Renal cortical epithelial cell (primary cell): ENCODE measurements at places on chromosomes 3 and 15. TPM values are rescaled to one million over a fixed set of nuclear protein-coding genes. Genes with fewer than 3 reads are reported as not detected.

Gene TMEM158
- 0.35 and 6.9 TPM in 2 replicates for total RNA-seq

Gene FOXB1
- total RNA-seq: not detected in 2 replicates

Gene CX3CR1
- total RNA-seq: 0.17 TPM in 1 of 2 replicates, not detected in the other

Gene PLCH1
- total RNA-seq: 1.7 and 2.8 TPM in 2 replicates

Gene RTP1
- total RNA-seq: not detected in 2 replicates

Gene B4GALT4
- 25.9 and 35.9 TPM in 2 replicates for total RNA-seq

- DNase-seq: no peak
Measured at GRCh38 chr15:36898536-36899126, 201.7 kb downstream of the MEIS2 start.

DNA sequence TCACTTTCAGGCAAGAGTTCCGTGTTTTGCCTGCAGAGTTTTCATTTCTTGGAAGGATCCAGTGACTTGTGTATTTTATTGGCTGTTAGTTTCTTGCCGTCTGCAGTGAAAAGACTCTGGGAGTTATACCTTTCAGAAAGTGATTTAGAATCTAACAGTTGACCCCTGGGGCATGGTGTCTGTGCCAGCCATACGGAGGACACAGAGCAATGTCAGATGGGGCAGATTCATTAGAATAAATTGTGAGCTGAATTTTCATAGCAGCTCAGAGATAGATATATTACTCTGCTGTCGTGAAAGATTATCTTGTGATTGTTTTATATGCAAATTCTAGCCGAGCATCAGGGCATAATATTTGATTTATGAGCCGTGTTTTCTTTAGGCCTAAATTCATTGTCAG lies 131.6 kb downstream of the SV2B start:
- DNase-seq: no peak

- DNase-seq: no peak
Measured at GRCh38 chr3:157310329-157311052, 126.2 kb upstream of the PTX3 start.

DNA sequence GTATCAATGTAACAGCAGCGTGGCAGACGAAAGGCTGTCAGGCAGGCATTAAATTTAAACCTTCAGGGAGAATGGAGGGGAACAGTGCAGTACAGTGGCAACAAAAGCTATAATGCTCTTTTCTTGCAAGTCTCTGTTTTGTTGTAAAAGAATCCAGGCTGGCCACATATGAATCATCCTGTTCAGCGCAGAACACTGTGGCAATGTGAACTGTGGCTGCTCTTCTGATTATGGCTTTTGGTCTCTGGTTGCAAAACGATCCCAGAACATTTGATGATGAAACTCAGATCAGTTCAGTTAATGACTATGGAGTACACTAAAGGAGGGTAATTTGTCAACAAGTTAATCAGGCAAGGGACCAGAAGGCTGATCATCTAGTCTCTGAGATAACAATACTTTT lies 219.7 kb upstream of the SGO1 start:
- peak; percentile 88 for DNase-seq

DNA sequence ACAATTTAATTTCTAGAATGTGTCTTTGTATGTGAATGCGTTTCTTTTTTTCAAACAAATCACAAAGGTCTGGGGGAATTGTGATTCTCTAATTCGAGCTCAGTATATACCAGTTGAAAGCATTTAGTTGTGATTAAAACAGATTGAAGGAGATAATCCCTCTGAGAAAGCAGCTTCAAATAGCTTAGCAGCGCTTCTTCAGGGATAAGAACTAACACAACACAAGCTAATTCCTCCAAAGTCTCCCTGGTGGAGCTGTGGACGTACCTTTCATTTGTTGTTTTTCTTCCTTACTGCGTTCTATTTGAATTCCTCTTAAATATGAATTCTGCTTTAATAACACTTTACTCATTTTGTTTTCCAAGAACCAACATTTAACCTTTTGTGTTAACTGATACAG lies 286.7 kb downstream of the ROBO2 start:
- no peak for DNase-seq

- DNase-seq: no peak
Measured at GRCh38 chr15:34242331-34242710, 17.5 kb downstream of the EMC4 start.

DNA sequence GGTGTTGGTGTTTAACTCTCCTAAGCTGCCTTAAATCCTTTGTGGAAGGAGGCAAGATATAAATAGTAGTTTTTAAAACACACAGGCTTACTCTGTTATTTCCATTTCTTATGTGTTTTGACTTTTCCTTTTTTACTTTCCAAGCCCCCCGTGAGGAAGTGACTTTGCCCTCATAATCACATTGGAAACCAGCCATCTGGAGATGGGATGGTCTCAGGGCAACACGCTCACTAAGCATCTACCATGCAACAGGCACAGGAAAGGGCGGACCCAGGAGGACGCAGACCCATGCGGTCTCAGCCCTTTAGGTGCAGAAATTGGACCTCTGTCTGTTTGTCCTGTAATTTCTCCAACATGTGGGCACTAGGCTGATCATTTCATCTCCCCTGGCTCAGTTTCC lies 115.7 kb downstream of the PDZRN3 start:
- DNase-seq: no peak

DNA sequence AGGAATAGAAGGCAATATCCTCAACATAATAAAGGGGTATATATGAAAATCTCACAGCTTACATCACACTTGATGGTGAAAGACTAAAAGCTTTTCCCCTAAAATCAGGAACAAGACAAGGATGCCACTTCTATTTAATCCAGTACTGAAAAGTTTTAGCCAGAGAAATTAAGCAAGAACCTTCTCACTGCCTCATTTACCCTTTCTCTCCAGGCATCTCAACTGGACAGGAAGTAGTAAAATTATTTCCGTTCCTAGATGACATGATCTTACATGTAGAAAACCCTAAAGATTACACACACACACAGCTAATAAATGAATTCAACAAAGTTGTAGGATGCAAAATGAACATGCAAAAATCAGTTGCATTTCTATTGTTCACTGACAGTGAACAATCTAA lies 11.2 kb downstream of the SCAP start:
- no peak for DNase-seq

GRCh38 chr3:133152681-133153220 lies 114.6 kb downstream of the TMEM108 start:
- no peak for DNase-seq

DNA sequence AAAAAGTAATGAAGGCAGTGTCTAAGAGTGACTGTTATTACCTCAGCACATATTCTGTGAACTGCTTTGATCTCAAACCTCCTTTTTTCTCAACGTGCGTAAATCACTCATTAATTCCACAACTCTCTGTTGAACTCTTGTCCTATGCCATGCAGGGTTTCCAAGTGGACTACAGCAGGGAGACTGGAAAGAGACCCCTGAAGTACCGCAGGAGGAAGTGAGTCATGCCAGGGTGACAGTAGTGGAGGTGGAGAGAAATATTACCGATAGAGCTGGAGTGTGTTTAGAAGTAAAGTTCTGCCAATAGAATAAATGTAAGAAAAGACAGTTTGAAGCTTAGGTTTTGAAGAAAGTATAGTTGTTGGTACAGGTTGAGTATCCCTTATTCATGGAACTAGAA lies 908.9 kb downstream of the ROBO1 start:
- DNase-seq: no peak

DNA sequence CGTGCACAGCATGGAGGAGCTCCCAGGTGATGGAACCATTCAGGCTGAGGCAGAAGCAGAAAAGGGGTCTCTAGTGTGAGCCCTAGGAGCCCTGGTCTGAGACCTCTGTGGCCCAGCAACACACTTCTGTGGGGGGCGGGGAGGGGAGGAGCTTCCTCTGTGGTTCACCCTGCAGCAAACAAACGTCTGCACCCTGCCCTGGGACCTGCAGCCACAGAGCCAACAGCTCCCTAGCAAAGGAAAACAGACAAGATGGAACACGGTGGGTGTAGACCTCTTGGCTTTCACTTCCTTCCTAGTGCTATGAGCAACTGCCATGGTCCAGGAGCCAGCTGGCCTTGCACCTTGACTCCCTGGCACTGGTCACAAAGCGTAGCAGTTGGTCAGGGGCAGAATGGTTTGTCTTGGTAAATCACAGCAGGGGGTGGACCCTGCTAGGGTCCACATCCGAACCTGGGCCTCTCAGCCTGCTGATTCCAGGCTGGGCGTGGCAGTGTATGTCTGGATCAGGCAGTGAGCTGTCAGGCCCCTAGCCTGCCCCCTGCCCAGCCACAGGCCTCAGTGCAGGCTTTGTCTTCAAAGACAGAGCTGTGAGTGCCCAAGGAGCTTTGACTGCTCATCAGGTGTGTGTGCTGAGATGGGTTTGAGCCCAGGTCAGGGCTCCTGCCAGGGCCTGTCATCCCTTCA lies 6.7 kb downstream of the AMIGO3 start:
- DNase-seq: no peak

DNA sequence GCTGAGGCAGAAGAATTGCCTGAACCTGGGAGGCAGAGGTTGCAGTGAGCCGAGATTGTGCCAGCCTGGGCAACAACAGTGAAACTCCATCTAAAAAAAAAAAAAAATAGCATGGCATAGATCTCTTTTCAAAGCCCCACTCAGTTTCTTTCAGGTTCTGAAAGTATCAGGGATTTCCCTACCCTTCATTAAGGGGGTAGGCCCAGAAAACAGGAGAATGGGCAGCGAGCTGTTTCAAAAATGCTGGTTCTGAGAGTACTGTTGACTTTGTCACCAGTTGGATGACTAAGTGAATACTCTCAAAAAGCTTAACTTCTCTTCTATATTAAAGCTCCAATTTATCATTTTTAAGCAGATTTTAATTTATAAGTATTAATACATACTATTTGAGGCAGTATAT lies 72.8 kb downstream of the ARHGAP31 start:
- no peak for DNase-seq

GRCh38 chr3:129441782-129442181 lies 1.8 kb downstream of the IFT122 start:
- DNase-seq: no peak

GRCh38 chr3:5426094-5426883 lies 238.8 kb downstream of the EDEM1 start:
- peak; percentile 67 for DNase-seq

GRCh38 chr3:24598695-24599470 lies 104.2 kb upstream of the THRB start:
- peak; percentile 95 for DNase-seq

DNA sequence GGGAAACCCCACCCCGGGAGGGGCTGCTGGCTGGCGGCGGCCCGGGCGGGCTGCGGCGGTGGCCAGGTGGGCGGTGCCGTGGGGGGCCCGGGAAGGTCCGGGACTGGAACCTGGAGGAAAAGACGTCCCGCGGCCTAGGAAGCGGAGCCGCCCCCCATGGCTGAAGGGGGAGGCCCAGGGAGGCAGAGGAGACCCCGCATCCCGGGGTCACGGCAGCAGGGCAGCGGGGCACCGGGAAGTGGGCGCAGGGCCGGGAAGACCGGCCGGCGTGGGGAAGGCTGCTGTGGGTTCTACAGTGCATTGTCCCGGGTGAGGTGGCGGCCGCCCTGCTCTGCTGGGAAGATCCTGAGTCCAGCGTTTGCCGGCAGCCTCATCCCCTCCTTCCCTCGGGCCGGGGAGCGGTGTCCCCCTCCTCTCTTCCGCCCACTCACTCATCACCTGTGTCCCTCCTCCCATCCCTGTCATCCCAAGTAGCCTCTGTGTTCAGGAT lies 525 bp upstream of the FSTL1 start:
- no peak for DNase-seq

GRCh38 chr15:69315402-69316110 lies 16.8 kb downstream of the PAQR5 start:
- DNase-seq: no peak

- DNase-seq: no peak
Measured at GRCh38 chr3:195111319-195111705, 159.6 kb downstream of the XXYLT1 start.

- no peak for DNase-seq
Measured at GRCh38 chr3:114664006-114664405, 370.2 kb downstream of the TIGIT start.

GRCh38 chr3:20043396-20043795 lies 3.1 kb downstream of the KAT2B start:
- peak; percentile 67 for DNase-seq

GRCh38 chr3:176376531-176376930 lies 820.8 kb downstream of the TBL1XR1 start:
- no peak for DNase-seq

- peak; percentile 52 for DNase-seq
Measured at GRCh38 chr3:15151166-15151565, 52.2 kb upstream of the RBSN start.

GRCh38 chr15:63544258-63545026 lies 40.0 kb downstream of the USP3 start:
- no peak for DNase-seq

DNA sequence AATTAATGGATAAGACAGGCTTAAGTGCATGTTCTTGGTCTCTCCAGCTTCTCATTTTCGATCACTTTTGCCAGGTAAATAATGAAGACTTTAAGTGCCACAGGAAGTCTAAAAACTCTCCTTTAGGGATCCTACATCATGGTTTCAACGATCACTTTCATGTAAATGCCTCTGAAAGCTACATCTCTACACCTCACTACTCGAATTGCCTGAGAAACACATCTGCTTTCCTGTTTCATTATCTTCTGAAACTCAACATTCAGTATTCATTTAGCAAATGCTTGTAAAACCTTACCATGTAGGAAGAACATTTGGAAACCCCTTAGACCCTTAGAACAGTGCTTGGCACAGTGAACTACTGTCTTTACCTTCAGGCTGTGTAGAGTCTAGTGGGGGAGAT lies 16.2 kb downstream of the THAP10 start:
- no peak for DNase-seq

DNA sequence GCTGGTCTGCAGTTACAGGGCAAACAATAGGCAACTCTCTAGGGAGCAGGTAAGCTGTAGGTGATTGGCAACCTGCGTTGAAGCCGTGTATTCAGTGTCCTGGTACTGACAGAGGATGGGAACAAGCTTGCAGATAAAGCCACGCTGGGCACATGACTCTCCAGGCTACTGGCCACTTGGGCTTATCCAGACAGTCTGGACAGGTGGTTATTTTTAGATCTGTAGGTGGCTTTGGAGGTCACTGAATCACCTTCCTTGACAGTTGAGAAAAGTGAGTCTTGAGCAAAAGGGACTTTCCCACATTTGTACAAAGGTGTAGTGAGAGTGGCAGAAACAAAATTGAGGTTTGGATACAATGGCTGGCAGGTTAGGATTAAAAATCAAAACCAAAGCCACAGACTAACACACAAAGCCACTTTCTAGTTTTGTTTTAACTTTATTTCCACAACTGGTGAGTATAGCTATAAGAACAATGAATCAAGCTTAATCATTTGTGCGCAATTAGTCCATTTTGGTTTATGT lies 22.3 kb upstream of the IL1RAP start:
- DNase-seq: peak; percentile 84

- DNase-seq: no peak
Measured at GRCh38 chr3:140273542-140274195, 338.7 kb downstream of the CLSTN2 start.

DNA sequence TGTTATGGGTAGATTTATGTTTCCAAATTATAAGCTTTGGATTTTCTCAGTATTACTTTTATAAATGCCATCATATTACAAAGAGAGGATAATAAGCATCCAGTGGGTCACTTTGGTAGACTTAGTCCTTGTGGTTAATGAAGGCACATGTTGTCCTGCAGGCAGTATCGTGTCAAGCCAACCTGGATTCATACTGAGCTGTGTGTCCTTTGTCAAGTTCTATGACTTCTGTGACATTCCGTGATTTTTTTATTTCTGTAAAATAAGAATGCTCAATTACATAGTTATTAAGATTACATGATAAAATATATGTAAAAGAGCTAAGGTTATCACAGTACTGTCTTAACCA lies 257.7 kb downstream of the RBMS3 start:
- DNase-seq: no peak
